ENCODE measurements at places on chromosomes 3 and 15. TPM values are rescaled to one million over a fixed set of nuclear protein-coding genes. Genes with fewer than 3 reads are reported as not detected.
A peak's percentile ranks its signal among the peaks of the same experiment; 100 is the strongest.

DNA sequence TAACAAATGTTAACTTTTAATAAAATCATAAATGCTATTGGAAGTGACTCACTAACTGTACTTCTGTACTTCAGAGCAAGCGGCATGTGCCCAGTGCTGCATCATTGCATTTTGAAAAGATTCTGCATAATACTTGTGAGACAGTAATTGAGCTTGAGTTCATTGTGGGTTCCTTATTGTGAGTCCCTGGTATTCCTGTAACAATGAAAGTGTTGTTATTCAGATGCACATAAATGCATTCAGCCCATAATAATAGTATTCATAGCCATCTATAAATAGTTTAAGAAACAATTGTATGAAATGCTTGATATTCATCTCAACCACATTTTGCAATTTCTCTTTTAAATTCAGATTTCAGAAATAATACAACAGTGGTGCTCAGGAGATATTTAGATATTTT is 976.4 kb downstream of the CADM2 start:
- no peaks in the 10 kb centered on the region for H3K4me1 ChIP-seq
- no peak overlapping the region for H3K4me3 ChIP-seq
- H3K36me3 ChIP-seq: no peaks in the 10 kb centered on the region
- DNase-seq: no peak

- peaks cover 10% of the 10 kb centered on the region for H3K27me3 ChIP-seq
- no peak overlapping the region for H3K27ac ChIP-seq
- H3K36me3 ChIP-seq: no peaks in the 10 kb centered on the region
- H3K4me3 ChIP-seq: no peak overlapping the region
- peaks cover 3% of the 10 kb centered on the region for H3K4me1 ChIP-seq
- DNase-seq: no peak
These were observed 32.3 kb upstream of the RAB7A start for GRCh38 chr3:128693696-128694095.

- H3K4me3 ChIP-seq: no peak overlapping the region
- H3K4me1 ChIP-seq: peaks cover 2% of the 10 kb centered on the region
- no peak overlapping the region for H3K27ac ChIP-seq
- H3K36me3 ChIP-seq: no peaks in the 10 kb centered on the region
- H3K27me3 ChIP-seq: peaks cover 12% of the 10 kb centered on the region
- peak; percentile 58 for DNase-seq
These were observed 34.0 kb downstream of the LYZL4 start for GRCh38 chr3:42376344-42376798.

DNA sequence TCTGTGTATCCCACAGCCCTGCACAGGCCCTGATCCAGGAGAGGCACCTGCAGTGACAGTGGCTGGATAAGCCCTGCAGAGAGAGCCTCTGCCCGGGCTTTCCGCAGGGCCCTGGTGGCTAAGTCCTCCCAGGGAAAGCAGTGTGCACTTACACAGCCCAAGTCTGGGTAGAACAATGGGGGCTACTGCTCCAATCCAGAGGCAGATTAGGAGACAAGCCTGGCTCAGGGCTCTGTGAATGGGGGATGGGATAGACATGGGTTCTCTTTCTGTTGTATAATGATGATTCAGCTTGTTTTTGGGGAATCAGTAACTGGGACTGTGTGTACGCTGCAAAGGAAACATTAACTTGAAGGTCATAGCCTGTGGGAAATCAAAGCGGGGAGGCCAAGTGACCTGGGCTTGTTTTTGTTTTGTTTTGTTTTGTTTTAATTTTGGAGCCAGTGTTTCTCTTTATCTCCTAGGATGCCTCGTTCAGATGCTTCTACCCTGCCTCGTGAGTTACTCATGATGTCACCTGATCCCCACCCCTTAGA is 4.1 kb upstream of the ALDH1L1 start:
- H3K4me1 ChIP-seq: no peaks in the 10 kb centered on the region
- no peaks in the 10 kb centered on the region for H3K36me3 ChIP-seq
- H3K27me3 ChIP-seq: peaks cover 47% of the 10 kb centered on the region
- H3K27ac ChIP-seq: no peak overlapping the region

DNA sequence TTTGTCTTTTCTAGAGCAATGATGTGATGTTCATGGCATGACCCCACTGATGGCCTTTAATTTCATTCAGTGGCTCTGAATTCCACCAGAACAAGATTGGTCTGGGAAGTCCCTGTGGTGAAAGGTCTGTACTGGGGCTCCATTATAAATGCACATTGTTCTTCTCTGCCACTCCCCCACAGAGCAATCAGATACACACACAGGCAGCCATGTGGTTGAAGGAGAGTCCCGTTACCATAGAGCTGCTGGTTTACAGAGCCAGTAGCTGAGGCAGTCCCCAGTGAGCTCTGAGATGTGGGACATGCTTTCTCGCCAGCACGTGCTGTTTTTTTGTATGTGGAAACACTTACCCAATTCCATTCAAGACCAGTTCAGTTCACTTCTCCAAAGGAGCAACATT is 172.7 kb upstream of the TRIM42 start:
- no peaks in the 10 kb centered on the region for H3K36me3 ChIP-seq
- no peak overlapping the region for H3K27ac ChIP-seq
- no peak for DNase-seq
- H3K4me1 ChIP-seq: no peaks in the 10 kb centered on the region

GRCh38 chr3:22988566-22988965 is 214.6 kb upstream of the UBE2E2 start:
- no peak overlapping the region for H3K27ac ChIP-seq

DNA sequence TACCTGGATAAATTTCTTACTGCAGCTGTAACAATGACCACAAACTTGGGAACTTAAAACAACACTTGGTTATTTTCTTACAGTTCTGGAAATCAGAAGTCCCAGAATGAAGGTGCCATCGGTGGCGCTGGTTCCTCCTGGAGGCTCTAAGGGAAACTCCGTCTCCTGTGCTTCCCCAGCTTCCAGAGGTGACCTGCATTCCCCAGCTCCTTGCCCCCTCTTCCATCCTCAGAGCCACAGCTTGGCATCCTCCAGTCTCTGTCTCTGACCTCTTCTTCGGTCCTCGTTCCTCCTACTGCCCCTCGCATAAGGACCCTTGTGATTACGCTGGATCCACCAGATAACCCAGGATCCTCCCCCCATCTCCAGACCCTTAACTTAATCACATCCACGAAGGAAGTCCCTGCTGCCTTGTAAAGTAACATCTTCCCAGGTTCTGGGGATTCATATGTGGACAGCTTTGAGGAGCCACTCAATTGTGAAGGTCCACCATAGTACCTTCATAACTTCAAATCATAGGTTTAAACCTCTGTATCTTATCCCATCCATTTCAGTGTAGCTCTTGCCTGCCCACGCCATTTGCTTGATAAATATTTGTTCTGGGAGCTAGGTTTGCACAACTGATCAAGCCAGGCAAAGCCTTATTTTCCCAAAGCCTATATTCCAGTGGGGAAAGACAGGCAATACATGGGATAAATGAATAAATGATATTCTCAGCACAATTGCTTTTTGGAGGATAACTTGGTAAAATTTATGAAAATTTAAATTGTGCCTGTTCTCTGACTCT is 34.8 kb downstream of the KLF15 start:
- no peak overlapping the region for H3K4me3 ChIP-seq
- peaks cover 2% of the 10 kb centered on the region for H3K27me3 ChIP-seq
- no peaks in the 10 kb centered on the region for H3K4me1 ChIP-seq
- no peaks in the 10 kb centered on the region for H3K36me3 ChIP-seq
- no peak for DNase-seq

- H3K27ac ChIP-seq: no peak overlapping the region
- H3K36me3 ChIP-seq: no peaks in the 10 kb centered on the region
- H3K4me3 ChIP-seq: no peak overlapping the region
- H3K27me3 ChIP-seq: no peaks in the 10 kb centered on the region
These were observed 1080.8 kb downstream of the TUSC7 start for GRCh38 chr3:117790235-117790987.

- H3K36me3 ChIP-seq: no peaks in the 10 kb centered on the region
- H3K4me3 ChIP-seq: no peak overlapping the region
- peaks cover 5% of the 10 kb centered on the region for H3K4me1 ChIP-seq
- no peak overlapping the region for H3K27ac ChIP-seq
- no peaks in the 10 kb centered on the region for H3K27me3 ChIP-seq
- DNase-seq: no peak
These were observed 97.1 kb downstream of the MEX3B start for GRCh38 chr15:81948751-81949150.

DNA sequence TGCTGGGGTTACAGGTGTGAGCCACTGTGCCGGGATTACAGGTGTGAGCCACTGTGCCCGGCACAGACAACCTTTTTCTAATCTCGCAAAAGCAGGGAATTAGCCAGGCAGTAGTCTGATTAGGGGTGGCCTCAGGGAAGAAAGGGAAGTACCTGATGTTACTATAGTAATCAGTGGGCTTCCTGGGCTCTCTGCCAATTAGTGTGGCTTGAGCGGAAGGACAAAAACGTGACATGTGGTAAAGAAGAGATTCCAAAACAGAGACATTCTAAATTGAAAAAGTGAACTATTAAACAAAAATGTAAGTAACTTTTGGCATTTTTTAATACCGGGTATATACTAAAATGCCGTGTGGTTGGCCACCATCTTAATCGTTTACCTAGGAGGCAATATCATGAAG is 48.1 kb downstream of the CFAP20DC start:
- H3K36me3 ChIP-seq: no peaks in the 10 kb centered on the region
- peaks cover 11% of the 10 kb centered on the region for H3K27me3 ChIP-seq
- no peak overlapping the region for H3K27ac ChIP-seq
- H3K4me3 ChIP-seq: no peak overlapping the region
- peaks cover 4% of the 10 kb centered on the region for H3K4me1 ChIP-seq
- DNase-seq: no peak

DNA sequence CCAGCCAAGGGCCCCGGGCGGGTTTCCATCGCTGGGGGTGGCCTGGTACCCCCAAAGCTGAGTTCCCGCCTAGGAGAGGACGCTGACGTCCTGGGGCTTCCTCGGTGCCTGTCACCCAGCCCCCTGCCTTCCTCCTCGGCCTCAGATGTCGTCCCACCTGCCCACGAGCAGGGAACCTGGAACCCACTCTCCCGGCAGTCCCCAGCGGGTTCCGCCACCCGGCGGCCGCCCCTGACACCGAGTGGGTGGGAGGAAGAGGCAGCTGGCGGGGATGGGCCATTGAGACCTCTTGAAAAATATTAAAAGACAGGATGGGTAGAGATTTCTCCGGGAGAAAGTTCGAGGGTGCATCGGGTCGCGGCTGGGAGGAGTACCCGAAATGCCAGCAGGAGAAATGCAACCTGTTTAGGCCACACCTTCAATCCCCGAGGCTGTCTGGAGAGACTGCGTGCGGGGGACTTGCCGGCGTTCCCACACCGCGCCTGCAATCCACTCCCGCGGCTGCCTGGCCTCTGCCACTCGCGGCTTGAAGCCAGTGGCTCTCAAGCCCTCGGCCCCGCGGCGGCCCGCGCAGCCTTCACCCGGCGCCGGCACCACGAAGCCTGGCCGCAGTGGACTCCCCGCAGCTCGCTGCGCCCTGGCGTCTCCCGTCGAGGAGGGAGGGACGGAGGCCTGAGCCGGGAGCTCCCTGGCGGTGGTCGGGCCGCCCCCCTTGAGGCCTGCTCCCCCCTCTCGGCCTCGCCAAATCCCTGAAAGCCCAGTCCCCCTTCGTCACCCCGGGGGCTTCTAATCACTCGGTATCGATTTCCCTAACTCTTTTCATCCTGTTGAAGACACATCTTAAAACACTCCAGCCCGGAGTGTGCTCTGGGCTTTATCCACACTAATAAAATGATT is 8.6 kb upstream of the NR2F2 start:
- no peak for DNase-seq
- H3K4me1 ChIP-seq: no peaks in the 10 kb centered on the region
- H3K27ac ChIP-seq: no peak overlapping the region
- peaks cover 78% of the 10 kb centered on the region for H3K27me3 ChIP-seq
- peaks cover 1% of the 10 kb centered on the region for H3K36me3 ChIP-seq
- no peak overlapping the region for H3K4me3 ChIP-seq

DNA sequence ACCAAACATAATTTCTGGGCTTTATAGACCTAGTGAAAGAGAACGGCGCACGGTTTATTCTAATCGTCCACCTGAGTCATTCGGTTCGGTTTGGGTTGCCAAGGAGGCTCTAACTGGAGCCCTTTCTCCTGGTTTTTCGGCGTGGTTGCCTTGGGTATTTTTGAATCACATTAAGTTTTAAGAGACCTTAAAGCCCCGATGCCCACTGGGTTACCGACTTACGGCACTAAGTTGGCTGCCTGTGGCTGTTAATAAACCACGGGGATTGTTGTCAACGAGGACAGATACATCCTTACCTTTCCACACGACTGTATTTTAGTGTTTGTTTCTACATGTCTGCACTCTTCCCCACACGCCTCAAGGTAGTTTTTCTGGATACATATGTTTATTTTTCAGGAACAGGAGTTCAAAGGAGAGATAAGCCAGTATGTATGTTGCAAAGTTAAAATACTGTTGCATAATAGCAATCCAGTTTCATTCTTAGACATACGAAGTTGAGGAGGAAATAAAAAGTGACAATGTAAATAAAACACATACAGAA is 1.2 kb upstream of the ANP32A start:
- H3K36me3 ChIP-seq: peaks cover 5% of the 10 kb centered on the region
- peak; percentile 52 for DNase-seq
- H3K27me3 ChIP-seq: peaks cover 3% of the 10 kb centered on the region
- H3K4me3 ChIP-seq: peak overlapping the region; percentile 90

- DNase-seq: no peak
- no peak overlapping the region for H3K4me3 ChIP-seq
- peaks cover 17% of the 10 kb centered on the region for H3K27me3 ChIP-seq
- no peaks in the 10 kb centered on the region for H3K36me3 ChIP-seq
These were observed 17.1 kb downstream of the HOMER2 start for GRCh38 chr15:82935382-82935781.

DNA sequence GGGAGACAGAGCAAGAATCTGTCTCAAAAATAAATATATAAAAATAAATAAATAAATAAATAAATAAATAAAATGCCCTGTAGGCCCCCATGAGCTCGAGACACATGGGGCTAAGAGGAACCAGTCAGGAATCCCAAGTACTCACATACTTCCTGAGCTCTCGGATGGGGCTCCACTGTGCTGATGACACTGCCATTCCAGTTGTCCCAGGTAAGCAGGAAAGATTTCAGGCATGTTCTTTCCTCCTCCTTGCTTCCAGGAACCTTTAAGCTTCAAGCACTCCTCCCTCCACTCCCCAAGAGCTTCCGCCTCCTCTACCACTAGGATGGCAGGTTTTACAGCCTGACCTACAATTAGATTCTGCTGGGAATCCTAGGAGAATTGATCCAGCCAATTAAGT is 113.4 kb downstream of the SLC49A4 start:
- H3K27ac ChIP-seq: no peak overlapping the region
- peaks cover 36% of the 10 kb centered on the region for H3K27me3 ChIP-seq
- no peak for DNase-seq
- H3K4me3 ChIP-seq: no peak overlapping the region
- H3K36me3 ChIP-seq: no peaks in the 10 kb centered on the region

The CCK gene
- not detected for total RNA-seq

The SMAD6 gene
- 0.14 TPM for total RNA-seq

The TRH gene
- total RNA-seq: not detected

The IL17RD gene
- total RNA-seq: not detected

The TMC3 gene
- total RNA-seq: not detected

The SLC28A2 gene
- total RNA-seq: not detected
